Activated CD4-positive, alpha-beta T cell treated with anti-CD3 and anti-CD28 coated beads, Interleukin-2, Interleukin-4, amounts not matched to agents 100 ng/mL and 50 ng/mL, durations not matched to agents 16 hours and 8 hours (primary cell): ENCODE measurements at places on chromosomes 4 and X.
A peak's percentile ranks its signal among the peaks of the same experiment; 100 is the strongest.

DNA sequence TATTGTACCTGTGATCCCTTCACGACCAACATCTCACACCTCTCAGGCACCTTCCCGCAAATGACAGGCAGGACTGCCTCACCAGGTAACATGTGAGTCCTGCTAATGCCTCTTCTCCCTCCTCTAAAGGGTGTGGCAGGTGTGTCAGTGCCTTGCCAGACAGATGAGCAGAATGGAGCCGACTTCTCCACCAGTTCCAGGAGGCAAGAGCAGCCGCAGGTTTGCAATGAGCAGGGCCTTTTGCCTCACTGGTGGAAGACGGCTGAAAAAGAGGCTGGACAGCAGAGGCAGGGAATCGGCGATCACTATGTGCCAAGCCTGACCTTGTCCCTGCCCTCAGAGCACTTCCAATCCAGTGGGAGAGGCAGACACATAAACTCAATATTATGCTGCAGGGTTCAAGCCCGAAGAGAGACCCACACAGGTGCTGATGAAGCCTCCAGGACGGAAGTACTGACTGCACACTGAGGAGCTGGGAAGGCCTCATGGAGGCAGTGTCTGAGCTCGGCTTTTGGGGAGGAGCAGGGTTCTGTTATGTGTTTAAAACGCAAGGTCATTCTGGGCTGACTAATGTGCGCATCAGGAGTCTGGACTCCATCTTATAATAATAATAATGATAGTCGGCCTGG lies 57.9 kb downstream of the C4orf50 start:
- no peak for DNase-seq

DNA sequence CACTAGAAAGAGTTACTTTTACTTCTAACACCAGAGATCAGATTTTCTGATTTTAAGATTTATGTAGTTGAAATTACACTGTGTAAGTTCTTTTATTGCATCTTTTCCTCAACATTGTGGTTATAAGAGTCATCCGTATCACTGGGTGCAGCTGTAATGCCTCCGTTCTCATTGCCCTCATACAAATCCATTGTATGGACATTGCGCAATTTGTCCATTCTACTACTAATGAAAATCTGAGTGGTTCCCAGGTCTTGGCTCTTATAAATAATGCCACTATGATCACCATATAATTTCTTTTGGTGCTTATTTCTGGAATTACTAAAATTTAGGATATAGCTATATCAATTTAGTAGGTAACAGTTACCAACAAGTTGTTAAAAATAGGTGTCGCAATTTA lies 614.0 kb upstream of the GALNT7 start:
- no peak for DNase-seq

- DNase-seq = peak; percentile 33
Observed at GRCh38 chrX:48021026-48021900, 14.5 kb downstream of the SPACA5 start.

GRCh38 chr4:93828332-93828994 lies at the start of gene ATOH1:
Gene ATOH1 (plus strand): TSS chr4:93828753. CDS start chr4:93828927, 174 bp downstream.
- DNase-seq = no peak

GRCh38 chrX:133337250-133337649 lies 78.0 kb downstream of the GPC4 start:
- DNase-seq = no peak

- no peak for DNase-seq
Observed at GRCh38 chr4:134018846-134019245, 182.7 kb downstream of the PABPC4L start.

DNA sequence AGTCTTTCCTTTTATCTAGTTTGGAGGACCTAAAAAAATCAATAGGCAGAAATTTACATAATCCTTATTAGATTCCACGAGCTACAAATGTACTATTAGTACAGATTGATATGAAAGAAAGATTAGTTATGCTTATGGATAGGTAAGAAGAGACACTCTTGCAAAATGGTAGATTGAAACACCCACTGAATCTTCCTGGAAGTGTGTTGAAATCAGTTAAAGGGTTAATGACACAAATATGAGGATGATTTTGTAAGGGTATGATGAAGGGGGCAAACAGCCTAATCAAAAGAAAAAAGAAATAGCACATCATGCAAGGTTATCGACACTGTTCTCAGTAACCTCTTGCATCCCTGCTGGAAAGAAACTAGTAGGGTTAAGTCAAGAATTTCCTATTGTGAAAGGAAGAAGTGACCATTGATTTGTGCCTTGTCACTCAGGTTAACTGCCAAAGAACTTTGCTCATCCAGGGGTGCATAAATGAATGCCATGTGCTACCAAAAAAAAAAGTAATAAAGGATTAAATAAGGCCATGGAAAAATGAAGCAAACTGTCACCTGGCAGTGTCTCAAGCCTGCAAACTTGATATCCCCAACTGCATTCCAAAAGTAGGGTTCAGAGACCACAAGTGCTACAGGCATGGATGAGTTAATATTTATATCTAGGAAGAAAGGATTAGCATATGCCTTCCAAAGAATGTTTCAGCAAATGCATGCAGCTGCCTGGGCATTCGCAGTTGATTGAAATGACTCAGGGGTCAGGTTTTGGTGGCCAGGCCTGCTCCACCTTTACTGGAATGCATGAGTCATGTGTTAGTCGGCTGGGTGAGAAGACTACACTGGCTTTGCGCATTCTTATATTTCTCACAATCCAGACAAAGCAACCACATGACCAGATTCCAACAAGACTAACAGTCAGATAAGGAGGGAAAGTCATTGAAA lies 78.3 kb upstream of the ATXN3L start:
- peak; percentile 50 for DNase-seq

GRCh38 chr4:87057835-87058355 lies 123.1 kb downstream of the AFF1 start:
- DNase-seq = no peak

DNA sequence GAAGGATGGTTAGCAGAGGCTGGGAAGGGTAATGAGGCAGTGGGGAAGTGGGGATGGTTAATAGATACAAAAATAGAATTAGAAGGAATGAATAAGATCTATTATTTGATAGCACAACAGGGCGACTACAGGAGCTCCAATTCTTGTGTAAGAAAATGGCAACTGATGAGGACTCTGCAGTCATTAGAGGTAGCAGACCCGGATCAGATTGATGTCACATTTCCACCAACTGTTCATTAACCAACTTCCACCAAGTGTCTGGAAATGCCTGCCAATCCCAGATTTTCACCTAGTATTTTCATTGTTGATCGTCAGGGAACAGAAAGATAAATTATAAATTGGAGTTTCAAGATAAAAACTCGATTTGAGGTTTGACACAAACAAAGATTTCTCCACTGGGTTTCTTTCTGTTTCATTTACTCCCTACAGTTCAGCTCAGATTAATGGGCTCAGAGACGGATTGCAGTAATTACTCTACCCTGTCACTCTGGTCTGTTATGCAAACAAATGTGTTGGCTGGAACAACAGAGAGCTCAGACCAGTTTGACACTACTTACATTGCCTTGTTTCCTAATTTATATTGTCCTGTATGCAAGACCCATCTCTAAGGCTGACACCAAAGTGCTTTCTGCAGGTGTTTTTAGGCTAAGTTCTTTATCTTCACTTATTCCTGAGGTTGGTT lies 909.2 kb upstream of the PRKX start:
- DNase-seq = no peak

GRCh38 chr4:6953751-6954380 lies 44.2 kb downstream of the TBC1D14 start:
- no peak for DNase-seq

- peak; percentile 46 for DNase-seq
Observed at GRCh38 chrX:41009850-41010846, 75.1 kb upstream of the USP9X start.

GRCh38 chr4:139813881-139814280 lies 148.3 kb downstream of the MGST2 start:
- no peak for DNase-seq

DNA sequence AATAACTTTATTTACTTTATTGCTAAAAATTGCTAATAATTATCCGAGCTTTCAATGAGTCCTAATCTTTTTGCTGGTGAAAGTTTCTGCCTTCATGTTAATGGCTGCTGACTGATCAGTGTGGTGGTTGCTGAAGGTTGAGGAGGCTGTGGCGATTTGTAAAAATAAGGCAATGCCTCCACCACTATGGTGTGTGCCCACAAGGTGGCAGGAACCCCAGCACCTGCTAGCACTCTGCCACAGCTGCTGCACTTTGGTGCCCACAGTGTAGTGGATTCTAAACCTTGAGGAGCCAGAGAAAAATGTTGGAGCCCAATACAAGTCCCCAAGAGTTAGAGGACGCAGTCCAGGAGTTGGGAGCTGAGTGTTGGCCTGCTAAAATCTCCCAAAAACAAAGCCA lies 1237.1 kb downstream of the PCDH19 start:
- DNase-seq = no peak

GRCh38 chrX:136200466-136200865 lies 50.7 kb downstream of the MAP7D3 start:
- DNase-seq = peak; percentile 31

DNA sequence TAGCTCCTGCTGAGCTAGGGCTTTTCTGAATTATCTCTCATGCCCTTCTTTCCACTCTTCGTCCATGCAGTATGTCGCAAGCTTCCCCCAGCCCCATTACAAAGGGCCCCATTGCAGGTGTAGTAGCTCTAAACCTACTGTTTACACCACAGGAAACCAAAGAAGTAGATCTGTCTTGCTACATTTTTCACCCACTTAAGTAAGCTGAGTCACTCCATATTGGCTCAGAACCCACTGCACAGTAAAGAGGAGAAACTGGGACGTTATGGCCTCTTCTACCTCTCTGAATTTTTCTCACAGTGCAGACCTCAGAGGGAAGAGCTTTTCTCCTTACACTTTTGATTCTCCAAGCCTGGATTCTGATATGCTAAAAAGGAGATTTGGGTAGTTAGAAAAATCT lies 200.2 kb downstream of the SMARCA1 start:
- no peak for DNase-seq

DNA sequence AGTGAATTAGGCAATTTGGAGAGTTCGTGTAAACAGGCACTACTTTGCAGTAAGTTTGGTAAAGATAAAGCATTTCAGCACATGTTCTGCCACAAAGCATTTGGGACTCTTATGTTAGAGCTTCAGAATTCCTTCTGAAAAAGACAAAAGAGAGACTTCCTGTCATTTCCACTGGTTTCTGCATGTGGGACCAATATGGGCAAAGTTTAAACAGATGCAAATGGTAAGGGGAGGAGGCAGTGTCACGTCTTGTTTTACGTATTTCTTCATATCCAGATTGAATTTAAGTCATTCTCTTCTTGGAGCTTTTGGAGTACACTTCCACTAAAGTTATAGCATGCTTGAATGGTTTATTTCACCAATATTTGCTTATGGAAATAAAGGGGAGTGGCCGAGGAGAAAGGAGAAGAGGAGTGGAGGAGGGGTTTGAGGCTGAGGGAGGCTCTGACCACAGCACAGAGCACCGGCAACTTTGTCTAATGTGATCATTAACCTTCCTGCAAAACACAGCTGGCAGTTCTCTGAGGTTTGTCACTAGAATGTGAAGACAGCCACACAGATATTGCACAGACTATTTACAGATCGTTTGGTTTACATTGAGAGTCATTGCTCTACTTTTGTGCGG lies at the start of gene APELA:
Gene APELA (plus strand): TSS at position 479 of the 625 bp plus-strand sequence. CDS start 154 bp downstream, outside the sequence.
- no peak for DNase-seq

- no peak for DNase-seq
Observed at GRCh38 chrX:154028502-154029184, 8.9 kb upstream of the IRAK1 start.

- DNase-seq = no peak
Observed at GRCh38 chr4:153652051-153652784, 31.9 kb upstream of the TLR2 start.

- no peak for DNase-seq
Observed at GRCh38 chrX:130120321-130120731, 10.0 kb upstream of the ELF4 start.

- no peak for DNase-seq
Observed at GRCh38 chr4:57640391-57641100, 530.4 kb upstream of the IGFBP7 start.

GRCh38 chrX:112840382-112841113 lies at the start of gene AMOT:
Gene AMOT (minus strand): TSS chrX:112840831. CDS start chrX:112823126, 17,705 bp downstream.
- DNase-seq = peak; percentile 28

DNA sequence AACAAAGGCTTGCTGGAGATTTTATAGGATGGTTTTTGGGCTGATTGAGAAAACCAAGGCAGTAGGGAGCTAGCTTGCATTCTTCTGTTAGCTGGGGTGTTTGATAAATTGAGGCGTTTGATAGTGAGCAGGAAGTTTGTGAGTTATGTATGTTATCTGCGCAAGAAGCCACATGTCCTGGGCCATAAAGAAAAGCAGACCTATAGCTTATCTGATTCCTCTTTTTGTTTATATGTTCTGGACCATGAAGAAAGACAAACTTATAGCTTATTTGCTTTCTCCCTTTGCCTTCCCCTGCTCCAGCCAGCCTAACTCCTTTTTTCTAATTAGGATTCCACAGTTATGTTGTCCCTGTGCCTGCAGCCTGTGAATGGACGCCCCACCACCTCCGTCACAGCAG lies 9.2 kb downstream of the HNRNPH2 start:
- DNase-seq = no peak
